Activated T-cell treated with anti-CD3 and anti-CD28 coated beads for 24 hours (primary cell): ENCODE measurements at places on chromosomes 13 and 19.

DNA sequence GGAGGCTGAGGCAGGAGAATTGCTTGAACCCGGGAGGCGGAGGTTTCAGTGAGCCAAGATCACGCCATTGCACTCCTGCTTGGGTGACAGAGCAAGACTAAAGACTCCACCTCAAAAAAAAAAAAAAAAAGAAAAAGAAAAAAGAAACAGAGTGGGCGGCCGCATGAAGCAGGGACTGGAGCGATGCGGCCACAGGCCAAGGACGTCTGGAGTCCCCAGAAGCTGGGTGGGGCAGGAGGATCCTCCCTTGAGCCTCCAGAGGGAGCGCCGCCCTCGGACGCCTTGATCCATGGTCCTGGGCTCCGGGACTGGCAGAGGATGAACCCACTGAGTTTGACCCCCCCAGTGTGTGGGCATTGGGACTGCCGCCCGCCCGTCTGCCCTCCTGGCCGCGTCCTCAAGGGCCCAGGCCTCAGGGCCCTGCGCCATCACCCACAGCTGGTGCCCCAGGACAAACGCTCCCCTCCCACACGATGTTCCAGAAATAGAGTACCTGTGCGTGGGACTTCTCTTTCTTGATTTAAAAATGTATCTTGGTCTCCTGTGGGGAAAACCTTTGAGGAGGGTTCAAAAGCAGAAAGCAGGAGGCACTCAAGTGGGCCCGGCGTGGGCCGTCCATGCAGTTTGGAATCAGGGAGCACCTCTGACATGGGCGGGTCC lies 15.5 kb downstream of the BTBD2 start:
- DNase-seq = no peak

GRCh38 chr19:48498595-48499311 lies 12.9 kb downstream of the LMTK3 start:
- DNase-seq = no peak

DNA sequence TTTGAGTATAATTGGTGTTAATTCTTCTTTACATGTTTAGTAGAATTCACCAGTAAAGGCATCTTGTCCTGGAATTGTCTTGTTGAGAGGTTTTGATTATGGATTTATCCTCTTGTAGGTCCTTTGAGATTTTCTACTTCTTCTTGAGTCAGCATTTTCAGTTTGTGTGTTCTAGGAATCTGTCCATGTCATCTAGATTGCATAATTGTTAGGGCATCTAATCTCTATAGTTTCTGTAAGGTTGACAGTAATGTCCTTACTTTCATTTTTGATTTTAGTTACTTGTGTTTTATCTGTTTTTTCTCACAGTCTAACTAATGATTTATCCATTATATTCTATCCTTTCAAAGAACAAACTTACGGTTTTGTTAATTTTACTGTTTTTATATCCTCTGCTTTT lies 492.0 kb downstream of the FGF9 start:
- DNase-seq = no peak

GRCh38 chr13:110936519-110936918 lies 21.6 kb upstream of the ANKRD10 start:
- no peak for DNase-seq
